ENCODE measurements at places on chromosomes 5 and 9.

DNA sequence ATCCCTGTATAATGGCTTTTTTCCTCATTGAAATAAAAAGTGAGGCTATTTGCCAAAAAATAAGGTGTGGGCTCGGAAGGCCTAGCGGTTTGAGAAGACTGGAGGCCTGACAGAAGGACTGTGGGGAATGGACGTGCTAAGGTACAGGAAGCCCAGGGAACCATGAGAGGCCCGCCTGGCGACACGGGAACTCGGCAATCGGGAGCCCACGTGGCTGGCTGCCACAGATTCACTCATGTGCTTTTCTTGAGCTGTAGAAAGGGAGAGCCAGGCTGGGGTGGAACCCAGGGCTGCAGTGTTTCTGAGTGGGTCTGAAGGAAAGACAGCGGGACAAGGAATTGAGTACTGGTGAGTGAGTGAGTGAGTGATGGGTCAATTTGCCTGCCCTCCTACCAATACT, 11.9 kb upstream of the DDX41 start:
- DNase-seq, result no peak

GRCh38 chr5:139660923-139661814, 13.0 kb downstream of the CXXC5 start:
- DNase-seq, result no peak

DNA sequence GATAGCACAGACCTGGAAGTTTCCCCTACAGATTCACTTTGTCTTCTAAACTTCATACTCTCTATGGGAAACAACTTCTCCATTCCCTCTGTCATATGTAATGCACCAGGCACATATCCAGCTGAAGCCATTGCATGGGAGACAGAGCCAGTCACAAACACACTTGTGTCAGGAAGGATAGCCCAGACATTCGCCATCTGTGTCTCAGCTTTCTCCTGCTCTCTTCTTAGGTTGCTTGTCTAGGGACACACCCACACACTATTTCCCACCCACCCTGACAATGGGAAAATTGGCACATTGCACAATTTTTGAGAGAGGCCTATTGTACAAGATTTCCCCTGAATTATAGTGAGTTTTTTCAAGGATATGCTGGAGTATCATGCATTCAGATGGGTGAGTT, 158.4 kb upstream of the MPDZ start:
- no peak for DNase-seq

- no peak for DNase-seq
Observed at GRCh38 chr5:50730841-50731240, 64.4 kb downstream of the PARP8 start.

DNA sequence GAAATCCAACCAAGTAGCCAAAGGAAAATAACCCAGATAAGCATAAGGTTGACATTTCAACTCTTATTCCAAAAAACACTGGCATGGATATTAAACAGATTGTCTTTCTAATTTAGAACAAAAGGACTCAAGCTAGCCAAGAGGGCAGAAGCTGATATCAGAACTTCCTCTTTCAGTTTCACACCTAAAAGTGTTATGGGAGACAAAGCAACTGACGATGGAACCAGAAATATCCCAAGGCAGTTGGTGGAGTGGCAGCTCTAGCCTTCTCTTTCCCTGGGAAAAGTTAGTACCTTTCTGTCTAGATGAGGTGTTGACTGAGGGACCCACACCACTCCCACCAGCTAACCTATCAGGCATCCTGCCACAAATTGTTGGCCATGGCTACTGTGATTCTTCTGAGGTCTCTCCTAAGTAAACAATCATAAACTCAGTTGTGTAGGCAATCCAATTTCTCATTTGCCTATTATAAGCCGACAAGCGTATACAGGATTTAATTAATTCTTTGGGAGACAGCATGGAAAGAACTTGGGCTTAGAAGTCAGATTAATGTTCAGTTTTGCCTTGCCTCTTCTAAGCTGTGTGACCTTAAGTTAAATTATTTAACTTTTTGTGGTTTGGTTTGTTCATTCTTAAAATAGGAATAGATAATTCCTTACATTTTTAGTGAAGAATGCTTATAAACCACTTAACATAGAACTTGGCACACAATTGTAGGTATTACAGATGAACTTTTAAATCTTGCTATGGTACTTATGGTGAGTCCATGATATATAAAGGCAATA, 110.9 kb upstream of the ADAMTSL1 start:
- no peak for DNase-seq

- DNase-seq, result peak; percentile 34
Observed at GRCh38 chr9:114677418-114677817, 4.6 kb downstream of the TEX48 start.

- DNase-seq, result no peak
Observed at GRCh38 chr5:132461569-132462070, 29.0 kb downstream of the IRF1 start.

DNA sequence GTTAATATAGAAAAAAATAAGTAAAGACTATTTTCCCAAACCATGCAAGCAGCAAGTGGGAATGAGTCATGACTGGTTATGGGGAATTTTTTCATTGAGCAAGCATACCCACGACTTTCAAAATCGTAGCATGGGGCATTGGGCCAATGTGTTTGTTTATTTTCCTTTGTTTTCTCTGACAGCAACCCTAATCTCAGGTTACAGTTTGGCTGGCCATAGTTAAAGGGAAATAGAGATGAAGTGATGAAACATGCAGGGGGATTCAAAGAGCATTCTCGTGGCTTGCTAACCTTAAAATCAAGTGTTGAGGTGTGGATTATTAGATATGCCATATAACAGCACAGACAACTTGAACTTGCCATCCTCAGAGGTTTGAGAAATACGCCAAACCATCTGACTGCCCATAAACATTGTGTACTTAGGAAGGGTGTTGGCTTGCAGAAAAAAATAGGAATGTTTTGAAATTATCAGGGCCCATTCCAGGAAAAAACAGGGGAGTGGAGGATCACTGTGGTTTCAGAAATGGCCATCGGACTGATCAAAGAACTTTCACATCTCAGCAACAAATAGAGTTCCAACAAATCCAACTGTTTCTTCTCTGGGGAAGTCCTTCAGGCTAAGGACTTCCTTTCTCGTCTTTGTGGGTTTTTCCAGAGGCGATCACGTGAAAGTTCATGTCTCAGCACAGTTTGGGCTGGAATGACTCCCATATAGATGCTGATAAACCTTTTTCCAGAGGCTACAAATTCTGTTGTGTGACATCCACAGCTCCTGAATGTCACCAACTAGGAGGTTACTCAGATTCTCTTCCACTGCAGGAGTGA, 259.1 kb downstream of the SYK start:
- DNase-seq, result peak; percentile 45

GRCh38 chr5:177089825-177090641, 3.3 kb downstream of the FGFR4 start:
- DNase-seq, result no peak

DNA sequence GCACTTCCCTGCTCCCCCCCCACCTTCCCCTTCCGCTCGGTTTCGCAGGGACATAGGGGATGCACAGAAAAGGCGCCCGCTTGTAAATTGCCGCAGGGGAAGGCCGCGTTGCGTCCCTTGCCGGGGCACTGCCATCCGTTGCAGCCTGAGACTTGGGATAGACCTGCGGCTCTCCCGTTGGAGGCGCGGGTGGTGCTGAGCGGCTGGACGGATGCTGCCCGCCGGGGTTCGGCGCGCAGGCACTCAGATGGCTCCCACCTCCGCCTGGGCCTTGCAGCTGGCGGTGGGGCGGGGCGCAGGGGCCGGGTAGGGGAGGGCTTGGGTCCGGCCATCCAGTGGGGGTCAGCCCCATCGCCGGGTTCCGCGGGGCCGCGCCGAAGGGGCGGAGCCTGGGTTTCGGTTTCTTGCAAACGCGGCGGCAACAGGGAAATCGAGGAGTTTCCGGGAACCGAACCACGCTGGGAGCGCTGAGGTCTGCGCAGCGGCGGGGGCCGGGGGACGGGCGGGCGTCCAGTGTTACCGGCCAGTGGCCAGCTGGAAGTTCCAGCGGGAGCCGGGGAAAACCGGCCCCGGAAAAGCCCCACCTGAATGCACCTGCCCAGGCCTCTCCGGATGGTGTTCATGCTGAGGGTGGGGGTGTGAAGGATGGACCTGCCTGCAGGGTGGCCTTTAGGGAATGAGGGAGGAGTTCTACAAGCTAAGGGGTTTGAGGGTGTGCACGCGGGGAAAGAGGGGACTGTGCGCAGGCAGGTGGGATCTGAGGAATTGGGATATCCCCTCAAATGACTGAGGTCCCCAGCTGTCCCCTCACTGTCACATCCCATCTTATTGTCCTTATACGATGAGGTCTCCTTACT, 6.3 kb upstream of the IRF1 start:
- DNase-seq, result peak; percentile 90

DNA sequence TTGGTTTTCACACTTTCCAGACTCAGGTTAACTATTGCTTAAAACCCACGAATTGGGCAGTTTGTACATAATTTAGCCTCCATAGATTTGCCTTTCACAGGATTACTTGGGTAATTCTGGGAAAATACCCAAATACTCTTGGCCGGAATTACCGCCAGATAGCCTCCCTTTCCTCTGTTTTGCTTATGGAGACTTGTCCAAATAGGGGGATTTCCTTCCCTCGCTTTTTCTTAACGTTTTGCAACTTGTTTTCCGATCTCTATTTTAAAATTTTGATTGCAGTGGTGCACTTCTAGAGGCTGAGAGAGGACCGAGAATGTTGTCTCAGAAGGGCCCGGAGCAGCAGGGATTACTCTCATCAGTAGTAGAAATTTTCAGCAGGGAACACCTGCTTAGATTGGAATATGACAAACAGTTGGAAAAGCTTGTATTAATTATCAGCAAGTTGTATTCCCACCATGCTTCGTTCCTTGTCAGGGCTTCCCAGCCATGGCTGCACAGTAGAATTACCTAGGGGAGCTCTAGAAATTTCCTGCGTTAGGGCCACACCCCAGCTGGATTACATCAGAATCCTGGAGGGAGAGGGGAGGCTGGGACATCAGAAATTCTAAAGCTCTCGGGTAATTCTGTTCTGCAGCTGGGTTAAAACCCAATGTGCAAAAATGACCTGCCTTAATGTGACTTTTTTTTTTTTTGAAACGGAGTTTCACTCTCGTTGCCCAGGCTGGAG, 329.1 kb downstream of the SH3GL2 start:
- no peak for DNase-seq

- DNase-seq, result peak; percentile 20
Observed at GRCh38 chr9:108125625-108126024, 636.1 kb upstream of the KLF4 start.

- DNase-seq, result no peak
Observed at GRCh38 chr5:17064241-17064640, 128.2 kb upstream of the MYO10 start.

GRCh38 chr5:32458880-32459495, 14.4 kb upstream of the ZFR start:
- no peak for DNase-seq

GRCh38 chr5:32498484-32498883, 53.9 kb upstream of the ZFR start:
- no peak for DNase-seq

- no peak for DNase-seq
Observed at GRCh38 chr9:133563291-133563796, 28.8 kb downstream of the ADAMTSL2 start.
